ENCODE measurements at places on chromosomes 1 and 21. TPM values are rescaled to one million over a fixed set of nuclear protein-coding genes. Genes with fewer than 3 reads are reported as not detected.

ADORA1 gene
- polyA plus RNA-seq, result 0.37 TPM

NIPAL3 gene
- polyA plus RNA-seq, result 3.0 TPM

PSMD4 gene
- 87.7 TPM for polyA plus RNA-seq

FMOD gene
- 7.0 TPM for polyA plus RNA-seq

MIXL1 gene
- polyA plus RNA-seq, result not detected

LIN28A gene
- not detected for polyA plus RNA-seq

HRNR gene
- 0.04 TPM for polyA plus RNA-seq

ENAH gene
- 2.8 TPM for polyA plus RNA-seq

KLF17 gene
- polyA plus RNA-seq, result not detected

C1orf167 gene
- polyA plus RNA-seq, result not detected

NUP210L gene
- not detected for polyA plus RNA-seq

C1QB gene
- polyA plus RNA-seq, result 335 TPM

HSPG2 gene
- polyA plus RNA-seq, result 21.0 TPM

ZFYVE9 gene
- polyA plus RNA-seq, result 5.6 TPM

SLC1A7 gene
- polyA plus RNA-seq, result 0.21 TPM

CRP gene
- polyA plus RNA-seq, result 13,117 TPM

CD52 gene
- polyA plus RNA-seq, result 13.8 TPM

PHACTR4 gene
- 22.6 TPM for polyA plus RNA-seq

LCA5L gene
- polyA plus RNA-seq, result 0.82 TPM

CCDC181 gene
- 0.02 TPM for polyA plus RNA-seq

OLFML3 gene
- 16.7 TPM for polyA plus RNA-seq

CLCN6 gene
- 5.0 TPM for polyA plus RNA-seq

NCSTN gene
- 32.2 TPM for polyA plus RNA-seq

MATN1 gene
- polyA plus RNA-seq, result not detected

GBP7 gene
- polyA plus RNA-seq, result 7.6 TPM

ZNF683 gene
- not detected for polyA plus RNA-seq

MAN1C1 gene
- polyA plus RNA-seq, result 16.0 TPM

SPRR2B gene
- not detected for polyA plus RNA-seq

Data from liver (tissue), 10 donors.